Neuronal stem cell (in vitro differentiated cells): ENCODE measurements at places on chromosomes 2 and 18.

GRCh38 chr18:79684283-79684631, 4.7 kb downstream of the CTDP1 start:
- no peak overlapping the region for H3K27ac ChIP-seq
- DNase-seq = no peak
- peaks cover 9% of the 10 kb centered on the region for H3K4me1 ChIP-seq
- H3K4me3 ChIP-seq = no peak overlapping the region
- no peaks in the 10 kb centered on the region for H3K27me3 ChIP-seq

DNA sequence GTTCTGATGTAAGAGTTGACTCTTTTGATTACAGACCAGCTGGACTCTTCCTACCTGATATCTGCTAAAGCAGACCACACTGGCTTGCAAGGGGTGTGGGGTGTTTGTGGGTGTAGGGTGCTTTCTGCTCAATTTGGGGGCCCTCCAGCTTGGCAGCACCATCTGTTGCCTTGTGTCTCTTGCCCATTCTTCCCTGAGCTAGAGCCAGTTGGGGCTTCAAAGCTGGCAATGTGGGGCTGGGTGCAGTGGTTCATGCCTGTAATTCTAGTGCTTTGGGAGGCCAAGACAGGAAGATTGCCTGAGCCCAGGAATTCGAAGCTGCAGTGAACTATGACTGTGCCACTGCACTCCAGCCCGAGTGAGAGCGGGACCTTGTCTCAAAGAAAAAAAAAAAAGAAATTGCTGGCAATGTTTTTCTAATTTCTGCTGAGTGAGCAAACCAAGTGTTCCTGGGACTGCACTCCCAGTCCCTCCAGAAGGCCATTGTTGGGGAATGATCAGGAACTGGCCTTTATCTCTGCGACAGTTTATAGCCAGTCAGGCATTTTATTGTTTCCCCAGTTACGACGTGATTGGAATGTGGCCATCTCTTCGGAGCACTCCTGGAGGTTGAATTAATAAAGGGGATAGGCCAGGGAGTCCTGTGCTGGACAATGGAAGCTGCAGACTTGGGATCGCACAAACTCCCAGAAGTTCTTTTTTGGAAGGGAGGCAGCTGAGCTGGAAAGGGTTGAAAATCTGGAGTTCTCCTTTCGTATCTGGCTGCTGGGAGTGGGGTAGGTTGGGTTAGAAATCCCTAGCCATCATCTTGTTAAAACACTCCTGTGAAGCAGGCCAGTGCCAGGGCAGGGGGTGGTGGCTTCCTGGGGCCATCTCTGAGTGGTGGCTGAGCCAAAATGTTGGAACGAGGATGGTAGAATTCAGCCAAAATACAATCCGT, 57.2 kb downstream of the LIPG start:
- H3K4me3 ChIP-seq = no peak overlapping the region
- no peaks in the 10 kb centered on the region for H3K36me3 ChIP-seq
- no peaks in the 10 kb centered on the region for H3K27me3 ChIP-seq
- H3K4me1 ChIP-seq = peaks cover 40% of the 10 kb centered on the region
- DNase-seq = no peak

GRCh38 chr2:205629091-205629776, 53.1 kb upstream of the NRP2 start:
- no peak for DNase-seq
- no peaks in the 10 kb centered on the region for H3K36me3 ChIP-seq
- peaks cover 7% of the 10 kb centered on the region for H3K4me1 ChIP-seq
- no peaks in the 10 kb centered on the region for H3K27me3 ChIP-seq
- no peak overlapping the region for H3K4me3 ChIP-seq

DNA sequence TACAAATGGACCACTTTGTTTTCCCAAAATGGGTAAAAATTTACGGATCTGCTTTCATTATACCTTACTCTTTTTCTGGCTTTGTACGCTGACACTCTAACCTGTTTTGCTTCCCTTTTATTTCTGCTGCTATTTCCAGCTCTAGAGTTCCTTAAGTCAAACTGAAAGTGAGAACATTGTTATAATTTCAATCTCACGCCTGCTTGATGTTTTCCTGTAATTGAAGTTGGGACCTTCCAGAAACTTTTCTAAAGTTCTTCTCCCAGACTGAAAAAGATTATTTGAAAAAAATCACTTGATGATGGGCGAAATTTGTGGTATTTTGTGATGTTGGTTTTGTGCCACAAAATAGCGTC, 1.8 kb downstream of the GLS start:
- H3K4me3 ChIP-seq = peak overlapping the region; percentile 83
- H3K27ac ChIP-seq = no peak overlapping the region
- H3K36me3 ChIP-seq = no peaks in the 10 kb centered on the region
- peaks cover 1% of the 10 kb centered on the region for H3K4me1 ChIP-seq
- no peak for DNase-seq

GRCh38 chr2:233367586-233367985, 13.3 kb downstream of the DGKD start:
- H3K36me3 ChIP-seq = peaks cover 13% of the 10 kb centered on the region
- H3K4me1 ChIP-seq = no peaks in the 10 kb centered on the region
- H3K27me3 ChIP-seq = no peaks in the 10 kb centered on the region
- no peak overlapping the region for H3K4me3 ChIP-seq

- no peaks in the 10 kb centered on the region for H3K36me3 ChIP-seq
- no peaks in the 10 kb centered on the region for H3K4me1 ChIP-seq
- H3K27ac ChIP-seq = no peak overlapping the region
Measured at GRCh38 chr18:68478246-68478645, 236.7 kb downstream of the TMX3 start.
